ENCODE measurements at places on chromosomes 2 and 18.

GRCh38 chr18:34738175-34738894 lies 28.2 kb downstream of the DTNA start:
- DNase-seq: no peak

- DNase-seq: no peak
Observed at GRCh38 chr2:59389240-59389639, 1148.1 kb upstream of the FANCL start.

DNA sequence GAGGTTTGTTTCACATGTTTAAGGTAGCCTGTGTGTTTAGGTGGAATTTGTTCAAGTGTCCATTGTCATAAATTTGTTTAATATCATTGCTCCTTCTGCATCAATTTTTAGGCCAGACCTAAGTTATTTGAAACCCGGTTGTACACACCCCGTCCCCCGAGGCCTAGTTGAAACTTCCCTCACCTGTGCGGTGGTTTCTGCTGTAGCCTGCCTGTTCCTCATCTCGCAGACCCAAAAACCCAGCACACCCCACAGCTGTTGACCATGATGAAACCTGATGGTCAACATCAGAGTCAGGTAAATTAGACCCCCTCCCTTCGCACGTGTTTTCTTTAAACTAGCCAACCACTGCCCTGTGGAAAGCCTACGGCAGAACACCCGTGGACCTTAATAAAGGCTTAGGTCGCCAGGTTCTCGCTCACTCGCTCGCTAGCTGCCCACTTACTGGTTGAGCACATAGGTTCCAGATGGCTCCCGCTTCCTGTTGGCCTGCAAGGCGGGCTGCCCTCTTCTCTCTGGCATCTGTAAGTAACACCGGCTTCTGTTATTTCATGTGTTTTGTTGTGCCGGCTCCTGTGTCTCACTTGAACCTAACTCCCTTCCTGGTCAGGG lies 64.4 kb downstream of the EML6 start:
- no peak for DNase-seq

- DNase-seq: no peak
Observed at GRCh38 chr2:6202756-6203155, 510.6 kb downstream of the SOX11 start.

DNA sequence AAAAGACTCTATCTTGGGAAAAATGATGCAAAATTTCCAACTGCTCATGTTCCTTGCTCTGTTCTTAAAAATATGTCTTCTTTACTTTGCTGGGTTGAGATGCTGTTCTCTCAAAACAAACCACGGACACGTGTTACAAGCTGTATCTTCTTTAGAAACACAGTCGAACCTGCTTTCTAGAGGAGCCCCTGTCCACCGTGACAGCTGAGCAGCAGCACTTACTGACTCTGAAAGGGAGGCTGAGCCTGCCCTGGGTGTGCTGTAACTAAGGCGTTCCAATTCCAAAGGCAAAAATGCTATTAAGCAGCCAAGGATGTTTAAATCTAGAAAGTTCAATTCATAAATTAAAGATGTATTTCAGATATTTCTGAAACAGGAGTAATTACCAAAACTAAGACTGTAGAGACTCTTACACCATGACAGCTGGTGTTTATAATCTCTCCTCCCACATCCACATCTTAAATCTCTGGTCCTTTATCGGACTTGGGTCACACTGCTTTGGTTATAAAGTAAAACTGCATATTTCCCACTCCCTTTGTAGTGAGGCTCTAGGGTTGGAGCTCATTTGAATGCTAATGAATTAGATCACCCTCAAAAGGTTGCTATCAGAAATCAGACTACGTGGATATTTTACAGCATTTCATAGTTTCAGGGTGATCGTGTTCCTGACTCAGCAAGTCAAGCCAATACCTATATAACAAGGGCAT lies 281.2 kb upstream of the LYPD1 start:
- DNase-seq: no peak

- DNase-seq: no peak
Observed at GRCh38 chr2:10915236-10915635, 3.5 kb downstream of the KCNF1 start.

GRCh38 chr2:108449410-108450130 lies 564 bp downstream of the GCC2 start:
- peak; percentile 1 for DNase-seq

DNA sequence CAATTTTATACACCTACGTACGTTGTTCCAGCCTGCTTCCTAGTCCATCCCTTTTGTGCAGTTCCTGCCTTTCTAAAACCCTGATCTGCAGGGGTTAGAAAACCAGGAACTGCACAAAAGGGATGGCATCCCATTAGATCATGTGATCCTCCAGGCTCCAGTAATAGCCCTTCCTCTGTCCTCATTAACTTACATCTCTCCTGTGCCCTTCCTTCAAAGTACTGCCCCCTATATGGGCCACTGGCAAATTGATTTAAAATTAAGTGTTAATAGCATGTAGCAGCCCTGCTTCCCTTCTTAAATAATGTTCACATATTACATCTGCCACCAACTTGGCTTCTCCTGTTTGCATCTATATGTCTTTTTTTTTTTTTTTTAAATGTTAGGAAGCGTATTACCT lies 61.3 kb upstream of the NXPH2 start:
- no peak for DNase-seq

DNA sequence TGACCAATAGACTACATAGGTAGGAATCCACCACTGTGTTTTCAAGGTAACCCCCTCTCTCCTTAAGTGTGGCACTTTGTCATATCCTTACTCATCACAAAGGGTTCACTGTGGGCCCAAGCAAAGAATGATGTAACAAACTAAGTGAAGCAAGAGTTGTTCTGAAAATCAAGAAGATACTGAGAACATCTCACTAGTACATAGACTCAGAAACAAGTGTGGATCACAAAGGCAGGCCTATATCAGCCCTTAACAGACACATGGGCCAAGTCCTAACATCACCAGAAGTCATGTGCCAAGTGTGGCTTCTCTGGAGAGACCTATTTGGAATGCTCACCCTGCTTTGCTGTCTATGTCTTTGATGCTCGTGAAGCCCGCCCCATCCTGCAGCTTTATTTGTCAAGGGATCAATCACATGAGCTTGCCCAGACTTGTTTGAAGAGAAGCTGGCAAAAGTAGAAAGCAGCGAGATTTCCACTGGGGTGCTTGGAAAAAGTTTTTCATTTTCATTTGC lies 131.2 kb upstream of the TTC39C start:
- DNase-seq: no peak

GRCh38 chr2:108565778-108566375 lies 31.6 kb downstream of the LIMS1 start:
- DNase-seq: no peak

DNA sequence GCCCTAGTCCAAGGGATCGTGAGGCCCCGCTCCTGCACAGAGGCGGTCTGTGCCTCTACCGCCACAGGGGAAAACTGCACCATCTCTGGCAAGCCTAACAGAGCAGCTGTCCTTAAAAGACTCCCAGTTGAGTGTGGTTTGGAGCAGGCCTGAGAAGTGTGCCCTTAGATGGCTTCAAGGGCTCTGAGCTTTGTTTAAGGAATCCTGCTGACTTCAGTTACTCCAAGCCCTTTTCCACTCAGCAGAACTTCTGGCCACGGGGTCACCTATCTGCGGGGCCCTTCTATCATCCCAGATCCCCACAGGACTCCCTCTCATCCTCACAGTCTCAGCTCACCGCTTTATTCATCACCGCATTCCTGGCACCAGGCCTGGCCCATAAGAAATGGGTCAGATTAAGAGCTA lies 131.5 kb downstream of the CCDC74A start:
- no peak for DNase-seq

DNA sequence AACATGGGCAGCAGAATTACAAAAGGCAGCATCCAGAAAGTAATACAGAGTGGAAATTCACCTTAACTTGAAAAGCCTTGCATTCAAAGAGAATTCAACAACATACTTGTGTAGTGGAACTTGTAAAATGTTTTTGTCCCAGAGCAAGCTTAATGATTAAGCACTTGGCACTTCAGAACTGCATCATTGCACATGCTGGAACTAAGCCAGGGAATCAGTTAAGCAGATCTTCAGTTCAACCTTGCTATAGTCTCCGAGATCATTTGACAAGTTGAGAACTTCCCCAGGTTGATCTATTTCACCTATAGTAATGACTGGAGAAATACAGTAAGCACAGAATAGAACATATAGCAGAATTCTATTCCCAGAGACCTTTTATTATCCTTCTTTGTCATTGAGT lies 1337.2 kb upstream of the NXPH2 start:
- no peak for DNase-seq

DNA sequence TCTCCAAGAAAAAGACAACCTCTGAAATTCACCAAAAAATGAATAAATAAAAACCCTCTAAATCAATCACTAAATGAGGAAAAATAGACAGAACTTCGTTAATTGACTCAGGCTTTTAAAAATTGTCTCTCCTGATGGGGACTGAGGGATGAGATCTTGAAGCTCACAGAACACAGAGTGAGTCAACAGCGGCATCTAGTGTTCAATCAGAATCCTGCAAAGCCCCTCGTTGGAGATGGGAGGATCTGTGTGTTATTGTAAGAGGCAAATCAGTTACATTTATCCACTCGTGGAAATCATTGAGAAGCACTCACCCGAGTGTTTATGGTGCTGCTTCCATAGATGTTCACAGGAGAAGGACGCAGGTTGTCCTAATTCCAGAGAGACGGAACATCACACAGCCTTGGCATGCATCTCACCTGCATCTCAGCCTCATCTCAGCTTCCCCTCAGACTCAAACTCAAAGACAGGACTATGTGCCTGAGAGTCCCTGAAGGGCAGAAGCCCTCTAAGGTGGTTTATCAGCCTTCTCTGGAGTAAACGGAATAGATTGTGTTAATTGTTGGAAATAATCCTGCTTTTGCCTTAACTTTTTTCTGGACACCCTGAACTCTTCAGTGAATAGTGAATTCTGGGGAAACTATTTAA lies 82.0 kb downstream of the MREG start:
- DNase-seq: peak; percentile 2

GRCh38 chr2:197152451-197153228 lies 157.9 kb downstream of the ANKRD44 start:
- DNase-seq: no peak

- DNase-seq: no peak
Observed at GRCh38 chr18:71022389-71022788, 733.5 kb downstream of the SOCS6 start.

DNA sequence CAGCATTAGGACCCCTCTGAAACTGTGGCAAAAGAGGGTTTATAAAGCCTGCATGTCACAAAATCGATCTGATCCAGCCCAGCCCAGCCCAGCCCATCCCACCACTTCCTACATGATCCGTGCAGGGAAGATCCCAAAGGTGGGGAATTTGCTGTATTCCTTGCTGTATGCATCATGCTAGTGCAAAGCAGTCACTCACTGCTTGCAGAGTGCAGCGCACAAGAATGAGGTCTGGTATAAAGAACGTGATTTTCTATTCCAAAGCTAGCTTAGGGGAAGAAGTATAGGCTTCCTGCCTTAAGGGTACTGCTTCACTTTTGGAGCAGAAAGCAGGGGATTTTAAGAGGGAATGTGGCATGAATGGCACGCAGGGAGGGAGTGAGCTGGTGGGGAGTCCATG lies 18.9 kb upstream of the SERPINB11 start:
- DNase-seq: no peak

DNA sequence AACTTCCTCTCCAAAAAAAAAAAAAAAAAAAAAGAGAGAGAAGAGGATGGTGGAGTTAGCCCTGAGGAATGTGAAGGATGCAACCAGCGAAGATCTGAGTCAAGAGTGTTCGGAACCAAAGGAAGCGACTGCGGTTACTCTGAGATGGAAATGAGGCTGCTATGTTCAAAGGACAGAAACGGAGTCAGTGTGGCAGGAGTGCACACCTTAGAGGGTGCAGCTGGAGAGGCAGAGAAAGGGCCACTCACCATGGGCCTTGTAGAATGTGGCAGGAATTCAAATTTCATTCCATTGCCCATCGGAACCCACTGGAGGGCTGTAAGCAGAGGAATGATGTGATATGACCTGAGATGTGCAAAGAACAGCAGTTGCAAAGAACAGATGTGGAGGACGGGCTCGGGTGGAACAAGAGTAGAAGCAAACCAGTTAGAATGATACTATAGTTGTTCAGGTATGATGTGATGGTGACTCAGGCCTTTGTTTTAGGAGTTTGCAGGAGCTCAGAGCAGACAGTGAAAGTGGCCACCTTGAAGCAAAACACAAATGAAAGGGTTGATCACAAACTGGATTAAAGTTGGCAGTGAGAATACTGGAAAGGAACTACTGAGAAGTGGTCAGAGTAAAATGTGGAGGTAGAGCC lies 22.6 kb downstream of the ITGA6 start:
- DNase-seq: no peak
